ENCODE measurements at places on chromosomes 3 and 15.

- no peak for DNase-seq
Measured at GRCh38 chr3:68964694-68965093, 32.3 kb upstream of the TAFA4 start.

DNA sequence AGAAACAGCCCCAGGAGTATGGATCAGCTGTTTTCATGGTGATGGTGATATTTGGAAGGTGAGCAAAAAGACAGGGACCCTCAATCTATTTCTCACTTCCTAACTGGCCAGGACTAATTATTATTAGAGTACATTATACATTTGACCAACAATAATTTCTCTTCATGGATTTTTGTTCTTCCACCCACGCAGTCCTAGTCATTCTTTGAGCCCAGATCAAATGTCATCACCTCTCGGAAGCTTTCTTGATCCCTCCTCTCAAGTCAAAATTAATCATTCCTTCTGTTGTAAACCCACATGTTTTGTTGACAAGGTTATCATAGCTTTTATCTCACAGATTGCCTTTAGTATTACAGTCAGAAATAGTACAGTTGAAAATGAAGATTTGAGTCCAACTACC lies 29.2 kb upstream of the PRICKLE2 start:
- no peak for DNase-seq

GRCh38 chr3:51967384-51968169 lies at the start of gene PCBP4:
Gene PCBP4, minus strand, starts transcription at chr3:51967454. Its CDS starts 6,214 bp downstream, at chr3:51961240.
- no peak for DNase-seq

- DNase-seq, result no peak
Measured at GRCh38 chr3:11703146-11703545, 59.4 kb upstream of the VGLL4 start.

GRCh38 chr3:97895216-97895615 lies 73.4 kb downstream of the CRYBG3 start:
- DNase-seq, result no peak

DNA sequence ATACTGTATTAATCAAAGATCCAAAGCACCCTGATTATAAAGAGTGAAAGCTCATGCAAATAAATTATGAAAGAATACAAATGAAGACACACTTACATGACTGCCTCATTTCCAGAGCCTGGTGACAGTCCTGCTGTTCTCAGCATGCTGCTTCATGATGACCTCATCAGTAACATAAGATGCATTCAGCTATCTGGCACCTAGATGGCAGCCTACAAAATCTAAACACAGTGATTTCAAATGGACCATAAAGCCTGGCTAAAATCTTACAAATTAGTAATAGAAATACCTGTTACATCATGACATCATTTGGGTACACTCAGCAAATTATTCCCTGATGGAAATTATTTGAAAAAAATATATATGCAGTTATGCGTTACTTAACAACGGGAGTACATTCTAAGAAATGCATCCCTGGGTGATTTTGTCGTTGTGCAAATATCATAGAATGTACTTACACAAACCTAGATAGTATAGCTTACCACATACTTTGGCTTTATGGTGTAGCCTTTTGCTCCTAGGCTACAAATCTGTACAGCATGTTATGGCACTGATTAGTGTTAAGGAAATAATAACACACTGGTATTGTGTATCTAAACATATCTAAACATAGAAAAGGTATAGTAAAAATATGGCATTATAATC lies 207.2 kb downstream of the EPHA3 start:
- peak; percentile 12 for DNase-seq

DNA sequence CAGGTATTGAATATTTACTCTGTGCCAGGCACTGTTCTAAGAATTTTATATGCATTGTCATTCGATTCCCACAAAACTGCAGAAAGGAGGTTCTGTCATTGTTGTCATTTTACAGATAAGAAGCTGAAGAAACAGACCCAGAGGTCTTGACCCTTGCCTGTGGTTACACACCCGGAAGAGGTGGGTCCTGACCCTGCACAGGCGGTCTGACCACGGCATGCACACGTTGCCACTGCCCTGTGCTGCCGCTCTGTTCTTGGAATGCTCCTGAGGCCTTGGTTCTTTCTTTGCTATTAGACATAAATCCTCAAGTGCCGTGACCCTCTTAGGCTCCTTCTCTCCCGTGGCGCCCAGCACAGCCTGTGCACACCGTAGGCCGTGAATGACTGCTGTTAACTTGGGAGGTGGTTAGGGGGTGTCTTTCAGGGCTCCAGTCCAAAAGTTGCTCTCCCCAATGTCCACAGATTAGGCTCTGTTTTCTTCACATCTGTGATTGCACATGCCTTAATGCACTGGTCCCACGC lies 74.1 kb upstream of the PLXNA1 start:
- DNase-seq, result no peak

GRCh38 chr15:58864602-58865424 lies 68.7 kb downstream of the SLTM start:
- peak; percentile 51 for DNase-seq

DNA sequence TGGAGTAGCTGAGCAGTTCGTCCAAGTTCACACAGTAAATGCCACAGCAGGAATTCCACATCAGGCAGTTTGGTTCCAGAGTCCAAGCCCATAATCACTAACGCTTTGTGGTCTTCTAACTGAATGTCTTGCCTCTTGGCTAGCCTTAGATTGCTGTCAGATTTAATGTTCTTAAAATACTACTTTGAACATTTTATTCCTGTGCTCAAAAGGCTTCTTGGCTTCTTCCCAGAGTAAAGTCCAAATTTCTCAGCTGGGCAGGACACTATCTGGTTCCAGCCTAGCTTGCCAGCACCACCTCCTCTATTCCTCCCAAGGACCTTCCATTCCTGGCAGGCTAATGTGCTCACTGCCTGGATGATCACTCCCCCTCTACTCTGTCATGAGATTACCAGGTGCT lies 256.9 kb downstream of the SQOR start:
- DNase-seq, result no peak

DNA sequence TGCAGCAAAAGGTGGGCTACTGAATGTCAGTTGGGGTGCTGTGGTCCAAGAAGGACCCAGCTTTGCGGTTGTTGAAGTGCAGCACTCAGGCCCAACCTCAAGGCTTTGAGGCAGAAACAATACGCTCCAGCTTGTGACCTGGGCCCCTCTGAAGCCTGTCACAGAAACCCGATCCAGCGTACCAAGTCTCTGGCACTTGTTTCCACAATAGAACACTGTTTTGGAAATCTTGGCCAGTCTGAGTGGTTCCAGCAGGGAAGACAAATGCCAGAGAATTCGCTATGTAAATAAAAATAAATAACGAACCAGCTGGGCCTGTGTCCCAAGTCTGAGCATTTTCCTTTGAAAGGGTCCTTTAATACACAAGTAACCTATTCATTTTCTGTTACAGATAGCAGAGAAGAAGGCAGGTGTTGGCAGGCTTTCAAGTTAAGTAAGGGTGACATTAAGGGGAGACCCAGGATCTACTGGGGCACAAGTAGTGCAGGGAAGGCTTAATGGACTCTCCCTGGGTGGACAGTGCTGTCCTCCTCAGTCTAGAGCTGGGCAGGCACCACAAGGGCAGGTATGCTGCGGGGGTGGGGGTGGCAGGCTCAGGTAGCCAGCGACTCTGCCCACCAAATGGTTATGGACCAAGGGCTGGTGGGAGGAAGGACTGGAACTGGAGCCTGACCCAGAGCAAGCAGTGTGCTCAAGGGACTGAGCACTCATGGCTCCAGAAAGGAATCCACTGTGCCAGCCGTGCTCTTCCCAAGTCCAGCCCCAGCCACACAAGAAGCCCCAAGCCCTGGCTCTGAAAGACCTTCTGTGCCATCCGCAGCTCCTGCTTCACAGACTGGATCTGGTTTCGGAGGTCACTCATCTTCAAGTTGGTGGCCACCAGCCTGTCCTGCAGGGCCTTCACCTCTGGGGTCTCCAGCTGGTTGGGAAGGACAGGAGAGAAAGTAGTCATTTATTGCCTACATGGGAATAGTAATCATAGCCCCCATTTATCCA lies 26.3 kb downstream of the CCDC13 start:
- no peak for DNase-seq

Measured in NCI-H226 (cell line).